CD8-positive, alpha-beta memory T cell (primary cell): ENCODE measurements at places on chromosomes 4 and X. TPM values are rescaled to one million over a fixed set of nuclear protein-coding genes. Genes with fewer than 3 reads are reported as not detected.

CENPVL2 gene
- polyA plus RNA-seq: not detected

GRCh38 chrX:130575831-130576389, 174.1 kb downstream of the RBMX2 start:
- no peaks in the 10 kb centered on the region for H3K27me3 ChIP-seq
- H3K27ac ChIP-seq: no peak overlapping the region
- DNase-seq: no peak
- no peaks in the 10 kb centered on the region for H3K4me1 ChIP-seq

- no peak for DNase-seq
- H3K4me1 ChIP-seq: no peaks in the 10 kb centered on the region
- no peak overlapping the region for H3K27ac ChIP-seq
- peaks cover 2% of the 10 kb centered on the region for H3K36me3 ChIP-seq
- no peak overlapping the region for H3K4me3 ChIP-seq
Observed at GRCh38 chrX:24216037-24216436, 66.5 kb downstream of the ZFX start.

NONO gene
- 170 TPM for polyA plus RNA-seq

DNA sequence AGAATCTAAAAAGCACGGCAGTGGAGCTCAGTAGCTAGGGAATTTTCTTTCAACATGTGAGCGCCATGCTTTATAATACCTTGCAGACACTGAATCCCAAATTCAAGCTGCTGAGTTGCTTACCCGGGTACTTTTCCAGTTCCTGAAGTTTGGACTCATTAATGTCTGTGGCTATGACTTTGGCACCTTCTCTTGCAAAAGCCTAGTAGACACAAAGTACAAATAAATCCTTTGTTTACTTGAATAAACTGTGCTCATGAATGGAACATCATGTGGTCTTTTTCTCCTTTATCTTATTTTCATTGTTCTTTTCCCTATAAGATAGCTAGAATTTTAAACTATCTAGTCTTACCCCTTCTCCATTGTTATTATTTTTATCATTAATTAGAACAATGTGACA, 4.6 kb downstream of the BDH2 start:
- H3K4me1 ChIP-seq: peaks cover 9% of the 10 kb centered on the region
- H3K36me3 ChIP-seq: peaks cover 12% of the 10 kb centered on the region
- H3K27me3 ChIP-seq: no peaks in the 10 kb centered on the region
- DNase-seq: no peak
- no peak overlapping the region for H3K27ac ChIP-seq

- DNase-seq: no peak
- H3K27me3 ChIP-seq: no peaks in the 10 kb centered on the region
- H3K27ac ChIP-seq: no peak overlapping the region
- H3K4me3 ChIP-seq: no peak overlapping the region
- H3K36me3 ChIP-seq: no peaks in the 10 kb centered on the region
- no peaks in the 10 kb centered on the region for H3K4me1 ChIP-seq
Observed at GRCh38 chr4:155878611-155879010, 12.5 kb upstream of the ASIC5 start.

- H3K4me3 ChIP-seq: no peak overlapping the region
- DNase-seq: no peak
- no peaks in the 10 kb centered on the region for H3K4me1 ChIP-seq
- H3K36me3 ChIP-seq: no peaks in the 10 kb centered on the region
- H3K27me3 ChIP-seq: no peaks in the 10 kb centered on the region
Observed at GRCh38 chr4:154616287-154616686, 3.8 kb upstream of the FGG start.

GRCh38 chr4:125303058-125303457, 11.7 kb upstream of the FAT4 start:
- H3K27ac ChIP-seq: no peak overlapping the region
- H3K4me1 ChIP-seq: no peaks in the 10 kb centered on the region
- DNase-seq: no peak

ENPEP gene
- polyA plus RNA-seq: not detected

GRCh38 chr4:48340276-48340964, 909 bp upstream of the SLAIN2 start:
- H3K4me1 ChIP-seq: peaks cover 36% of the 10 kb centered on the region
- no peaks in the 10 kb centered on the region for H3K36me3 ChIP-seq
- H3K27ac ChIP-seq: peak overlapping the region; percentile 94
- no peak for DNase-seq
- H3K4me3 ChIP-seq: peak overlapping the region; percentile 88
- H3K27me3 ChIP-seq: no peaks in the 10 kb centered on the region

GRCh38 chr4:52966172-52966571, 104.1 kb downstream of the RASL11B start:
- H3K27me3 ChIP-seq: no peaks in the 10 kb centered on the region
- DNase-seq: no peak
- no peak overlapping the region for H3K4me3 ChIP-seq

- no peaks in the 10 kb centered on the region for H3K27me3 ChIP-seq
Observed at GRCh38 chr4:5757536-5757935, 46.5 kb downstream of the EVC start.

LGI2 gene
- not detected for polyA plus RNA-seq

ART3 gene
- not detected for polyA plus RNA-seq

DNA sequence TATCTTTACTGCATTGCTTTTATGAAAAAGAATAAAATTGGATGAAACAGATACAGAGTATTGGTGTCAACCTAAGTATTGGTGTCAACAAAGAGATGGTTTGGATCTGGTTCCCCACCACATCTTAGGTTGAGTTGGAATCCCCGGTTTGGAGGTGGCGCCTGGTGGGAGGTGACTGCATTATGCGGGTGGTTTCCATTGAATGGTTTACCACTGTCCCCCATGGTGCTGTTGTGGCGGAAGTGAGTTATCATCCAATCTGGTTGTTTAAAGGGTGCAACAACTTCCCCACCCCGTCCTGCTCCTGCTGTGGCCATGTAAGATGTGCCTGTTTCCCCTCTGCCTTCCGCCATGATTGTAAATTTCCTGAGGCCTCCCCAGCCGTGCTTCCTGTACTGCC, 52.8 kb upstream of the CD99 start:
- H3K36me3 ChIP-seq: no peaks in the 10 kb centered on the region
- no peaks in the 10 kb centered on the region for H3K27me3 ChIP-seq
- no peaks in the 10 kb centered on the region for H3K4me1 ChIP-seq

GRCh38 chrX:56125946-56126345, 106.2 kb upstream of the KLF8 start:
- H3K27me3 ChIP-seq: no peaks in the 10 kb centered on the region
- no peak overlapping the region for H3K27ac ChIP-seq
- H3K36me3 ChIP-seq: no peaks in the 10 kb centered on the region
- no peak overlapping the region for H3K4me3 ChIP-seq
- DNase-seq: no peak

DNA sequence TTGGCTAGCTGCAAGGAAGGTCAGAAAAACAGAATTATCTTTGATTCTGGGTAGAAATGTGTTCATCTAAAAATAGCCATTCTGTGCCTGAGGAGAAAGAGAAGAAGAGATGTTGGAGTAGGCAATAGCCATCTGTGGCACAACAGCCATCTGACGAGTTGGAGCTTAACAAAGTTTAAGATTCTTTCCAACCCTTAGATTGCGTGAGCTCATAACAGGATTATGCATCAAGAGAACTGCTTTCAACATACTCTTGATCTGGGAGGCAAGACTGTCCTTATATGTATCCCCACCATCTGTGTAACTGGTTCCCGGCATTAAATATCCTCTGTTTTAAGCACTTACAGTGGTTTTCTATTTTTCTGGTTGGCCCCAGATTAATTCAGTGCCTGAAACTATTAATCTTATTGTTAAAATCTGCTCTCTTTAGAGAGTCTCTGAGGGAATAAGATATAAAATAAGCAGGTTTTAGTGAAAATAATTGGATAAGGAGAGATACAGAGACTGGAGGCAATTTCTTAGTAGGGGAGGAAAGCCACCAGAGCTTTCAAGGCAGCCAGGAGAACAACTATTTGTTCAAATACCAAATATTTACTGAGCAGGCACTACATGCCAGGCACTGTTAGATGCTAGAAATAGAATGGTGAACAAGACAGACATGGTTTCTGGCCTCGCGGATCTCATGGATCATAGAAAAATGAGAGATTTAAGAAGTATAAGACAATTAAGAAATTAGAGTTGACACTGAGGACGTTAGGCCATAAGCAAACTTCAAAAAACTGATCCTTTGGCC, 398.0 kb downstream of the SMARCA1 start:
- H3K27me3 ChIP-seq: no peaks in the 10 kb centered on the region
- no peak for DNase-seq
- no peaks in the 10 kb centered on the region for H3K4me1 ChIP-seq
- H3K36me3 ChIP-seq: no peaks in the 10 kb centered on the region
- H3K4me3 ChIP-seq: no peak overlapping the region
- H3K27ac ChIP-seq: no peak overlapping the region

GRCh38 chr4:60422439-60422838, 777.7 kb upstream of the ADGRL3 start:
- H3K27me3 ChIP-seq: no peaks in the 10 kb centered on the region
- H3K36me3 ChIP-seq: no peaks in the 10 kb centered on the region
- H3K4me1 ChIP-seq: no peaks in the 10 kb centered on the region
- H3K4me3 ChIP-seq: no peak overlapping the region
- no peak for DNase-seq

HSPA4L gene
- not detected for polyA plus RNA-seq

PCYT1B gene
- not detected for polyA plus RNA-seq

MAGED4 gene
- 2.1 TPM for polyA plus RNA-seq

DNA sequence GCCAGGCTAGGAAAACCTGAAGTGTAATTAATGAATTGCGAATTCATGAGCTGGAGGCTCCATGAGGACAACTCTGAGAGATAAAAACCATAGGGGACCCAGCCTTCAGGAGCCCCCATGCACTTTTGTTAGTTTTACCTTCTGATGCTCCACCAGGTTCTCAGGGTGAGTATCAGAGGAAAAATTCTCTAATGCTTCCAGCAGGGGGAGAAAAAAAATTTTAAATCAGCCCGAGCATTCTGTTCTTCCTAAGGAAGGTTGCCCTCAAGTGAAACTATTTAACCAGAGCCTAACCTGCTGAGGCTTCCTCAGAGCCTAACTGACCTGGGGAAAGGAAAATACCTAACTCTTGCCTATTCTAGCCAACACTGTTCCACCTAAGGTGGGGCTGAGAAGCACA, 552.6 kb downstream of the PPARGC1A start:
- no peak overlapping the region for H3K4me3 ChIP-seq
- H3K27ac ChIP-seq: no peak overlapping the region
- DNase-seq: no peak
- H3K36me3 ChIP-seq: no peaks in the 10 kb centered on the region

DNA sequence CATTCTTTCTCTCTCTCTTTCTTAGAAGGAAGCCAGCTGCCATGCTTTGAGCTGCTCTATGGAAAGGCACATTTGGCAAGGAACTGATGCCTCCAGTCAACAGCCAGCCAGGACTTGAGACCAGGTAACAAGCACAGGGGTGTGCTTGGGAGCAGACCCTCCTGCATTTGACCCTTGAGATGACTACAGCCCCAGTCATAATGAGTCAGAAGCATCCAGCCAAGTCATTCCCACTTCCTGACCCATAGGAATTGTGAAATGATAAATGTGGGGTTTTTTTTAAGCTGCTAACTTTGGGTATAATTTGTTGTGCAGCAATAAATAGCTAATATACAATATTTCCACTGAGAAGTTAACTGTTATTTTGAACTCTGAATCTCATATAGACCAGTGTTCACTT, 446.9 kb downstream of the GRXCR1 start:
- no peaks in the 10 kb centered on the region for H3K4me1 ChIP-seq
- H3K27me3 ChIP-seq: no peaks in the 10 kb centered on the region
- no peak overlapping the region for H3K27ac ChIP-seq
- no peak for DNase-seq
- H3K4me3 ChIP-seq: no peak overlapping the region

GRCh38 chrX:117645639-117646038, 471.0 kb downstream of the KLHL13 start:
- H3K36me3 ChIP-seq: no peaks in the 10 kb centered on the region
- DNase-seq: no peak
- no peaks in the 10 kb centered on the region for H3K27me3 ChIP-seq
- no peak overlapping the region for H3K27ac ChIP-seq
- no peak overlapping the region for H3K4me3 ChIP-seq
